ENCODE measurements at places on chromosomes 1 and 21.

- no peak for DNase-seq
These were observed 42.6 kb upstream of the ADGRL2 start for GRCh38 chr1:81758181-81758580.

DNA sequence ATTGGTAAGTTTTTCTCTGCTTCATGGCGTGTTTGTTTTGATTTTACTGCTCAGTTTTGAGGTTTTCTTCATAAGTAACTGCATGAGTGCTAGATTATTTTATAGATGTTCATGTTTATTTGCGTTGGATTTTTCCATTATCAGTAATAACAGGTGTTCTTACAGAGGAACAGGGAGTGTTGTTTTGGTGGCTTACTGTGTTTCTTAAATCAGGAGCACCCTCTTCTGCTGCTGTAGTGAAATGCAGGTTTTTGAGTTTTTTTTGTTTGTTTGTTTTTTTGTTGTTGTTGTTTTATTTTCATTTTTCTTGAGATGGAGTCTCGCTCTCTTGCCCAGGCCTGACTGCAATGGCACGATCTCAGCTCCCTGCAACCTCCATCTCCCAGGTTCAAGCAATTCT is 32.6 kb downstream of the CTBS start:
- no peak for DNase-seq

- DNase-seq: no peak
These were observed 5.2 kb upstream of the PIK3C2B start for GRCh38 chr1:204499511-204500468.

GRCh38 chr1:44012404-44012803 is 18.9 kb downstream of the SLC6A9 start:
- no peak for DNase-seq

GRCh38 chr1:48039088-48040054 is 42.2 kb upstream of the TRABD2B start:
- DNase-seq: no peak

- no peak for DNase-seq
These were observed 29.7 kb downstream of the IGFN1 start for GRCh38 chr1:201220388-201220715.

DNA sequence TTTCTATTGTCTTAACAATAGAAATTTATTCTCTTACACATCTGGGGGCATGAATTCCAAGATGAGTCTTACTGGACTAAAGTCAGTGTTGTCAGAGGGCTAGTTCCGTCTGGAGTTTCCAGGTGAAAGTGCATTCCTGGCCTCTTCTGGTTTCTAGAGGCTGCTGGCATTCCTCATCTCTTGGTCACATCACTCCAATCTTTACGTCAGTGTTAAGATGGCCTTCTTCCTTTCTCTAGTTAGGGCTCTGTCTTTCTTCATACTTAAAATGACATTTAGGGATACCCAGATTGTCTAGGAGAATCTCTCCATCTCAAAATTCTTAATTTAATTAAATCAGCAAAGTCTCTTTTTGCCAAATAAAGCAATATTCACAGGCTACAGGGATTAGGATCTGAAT is 13.3 kb upstream of the PDC start:
- no peak for DNase-seq

GRCh38 chr1:46133181-46133658 is 791 bp upstream of the PIK3R3 start:
- peak; percentile 93 for DNase-seq
